ENCODE measurements at places on chromosomes 7 and 10.

DNA sequence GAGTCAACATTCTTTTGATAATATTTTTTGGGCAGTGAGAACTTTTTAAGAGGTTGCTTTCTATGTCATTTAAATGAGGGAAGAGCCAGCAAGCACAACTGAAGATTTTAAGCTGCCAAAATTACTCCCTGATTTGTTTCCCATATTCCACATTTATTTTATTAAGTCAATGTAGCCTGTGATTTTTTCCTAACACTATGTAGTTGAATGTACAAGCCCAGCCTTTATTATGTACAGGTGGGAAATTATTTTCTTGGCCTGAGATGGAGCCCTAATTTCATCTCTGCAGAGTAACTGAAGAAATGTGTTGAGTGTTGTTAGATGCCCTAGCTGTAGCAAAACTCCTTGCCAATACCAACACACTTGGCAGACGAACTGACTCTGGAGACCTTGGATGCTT is 83.1 kb upstream of the MINDY3 start:
- no peak for DNase-seq

GRCh38 chr10:22564060-22564459 is 150.3 kb downstream of the PIP4K2A start:
- no peak for DNase-seq

DNA sequence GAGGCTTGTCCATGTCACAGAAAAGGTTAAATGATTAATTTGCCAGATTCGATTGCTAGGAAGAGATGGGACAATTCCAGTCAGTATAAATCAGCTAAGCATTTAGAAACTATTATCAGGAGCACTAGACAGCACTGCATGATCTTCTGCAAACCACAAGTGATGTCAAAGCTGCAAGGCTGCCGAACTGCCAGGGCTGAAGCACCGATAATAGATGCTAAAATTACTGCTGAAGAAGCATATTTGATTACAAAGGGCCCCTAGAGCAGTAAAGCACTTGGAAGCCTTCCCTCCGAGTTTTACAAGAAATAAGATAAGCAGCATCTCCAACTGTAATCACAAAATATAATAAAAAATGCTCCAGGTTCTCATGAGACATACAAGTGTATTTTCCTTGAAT is 40.6 kb downstream of the RNLS start:
- DNase-seq, result no peak

GRCh38 chr10:97718178-97718577 is 4.6 kb downstream of the MARVELD1 start:
- DNase-seq, result no peak

DNA sequence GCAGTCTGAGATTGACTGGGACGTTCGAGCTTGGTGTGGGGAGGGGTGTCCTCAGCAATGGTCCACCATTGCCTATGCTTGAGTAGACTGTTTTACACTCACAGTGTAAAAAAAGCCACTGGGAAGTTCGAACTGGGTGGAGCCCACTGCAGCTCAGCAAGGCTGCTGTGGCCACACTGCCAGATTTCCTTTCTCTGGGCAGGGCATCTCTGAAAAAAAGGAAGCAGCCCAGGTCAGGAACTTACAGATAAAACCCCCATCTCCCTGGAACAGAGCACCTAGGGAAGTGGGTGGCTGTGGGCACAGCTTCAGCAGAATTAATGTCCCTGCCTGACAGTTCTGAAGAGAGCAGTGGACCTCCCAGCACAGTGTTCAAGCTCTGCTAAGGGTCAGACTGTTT is 80.3 kb downstream of the BICC1 start:
- DNase-seq, result no peak

GRCh38 chr7:75969182-75969581 is 25.2 kb downstream of the TMEM120A start:
- no peak for DNase-seq

- DNase-seq, result no peak
Observed at GRCh38 chr10:127003032-127003685, 97.9 kb downstream of the DOCK1 start.

DNA sequence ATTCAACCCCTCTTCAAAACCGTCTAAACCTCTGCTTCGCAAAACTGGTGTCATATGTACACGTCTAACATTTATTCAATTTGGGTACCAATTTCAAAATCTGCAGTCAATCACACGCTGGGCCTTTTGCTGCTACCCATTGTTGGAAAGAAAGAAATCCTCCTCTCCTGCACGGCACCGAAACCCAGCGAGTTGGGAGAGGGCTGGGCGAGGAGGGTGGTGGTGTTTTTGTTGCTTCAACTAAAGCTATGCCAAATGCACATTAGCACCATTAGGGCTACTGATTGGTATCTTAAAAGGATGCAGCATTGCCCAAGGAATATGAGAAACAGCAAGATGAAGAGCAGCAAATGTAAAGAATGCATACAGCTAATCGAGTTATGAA is 7.8 kb downstream of the EBF3 start:
- no peak for DNase-seq

- no peak for DNase-seq
Observed at GRCh38 chr7:16484453-16485158, 19.1 kb upstream of the SOSTDC1 start.

DNA sequence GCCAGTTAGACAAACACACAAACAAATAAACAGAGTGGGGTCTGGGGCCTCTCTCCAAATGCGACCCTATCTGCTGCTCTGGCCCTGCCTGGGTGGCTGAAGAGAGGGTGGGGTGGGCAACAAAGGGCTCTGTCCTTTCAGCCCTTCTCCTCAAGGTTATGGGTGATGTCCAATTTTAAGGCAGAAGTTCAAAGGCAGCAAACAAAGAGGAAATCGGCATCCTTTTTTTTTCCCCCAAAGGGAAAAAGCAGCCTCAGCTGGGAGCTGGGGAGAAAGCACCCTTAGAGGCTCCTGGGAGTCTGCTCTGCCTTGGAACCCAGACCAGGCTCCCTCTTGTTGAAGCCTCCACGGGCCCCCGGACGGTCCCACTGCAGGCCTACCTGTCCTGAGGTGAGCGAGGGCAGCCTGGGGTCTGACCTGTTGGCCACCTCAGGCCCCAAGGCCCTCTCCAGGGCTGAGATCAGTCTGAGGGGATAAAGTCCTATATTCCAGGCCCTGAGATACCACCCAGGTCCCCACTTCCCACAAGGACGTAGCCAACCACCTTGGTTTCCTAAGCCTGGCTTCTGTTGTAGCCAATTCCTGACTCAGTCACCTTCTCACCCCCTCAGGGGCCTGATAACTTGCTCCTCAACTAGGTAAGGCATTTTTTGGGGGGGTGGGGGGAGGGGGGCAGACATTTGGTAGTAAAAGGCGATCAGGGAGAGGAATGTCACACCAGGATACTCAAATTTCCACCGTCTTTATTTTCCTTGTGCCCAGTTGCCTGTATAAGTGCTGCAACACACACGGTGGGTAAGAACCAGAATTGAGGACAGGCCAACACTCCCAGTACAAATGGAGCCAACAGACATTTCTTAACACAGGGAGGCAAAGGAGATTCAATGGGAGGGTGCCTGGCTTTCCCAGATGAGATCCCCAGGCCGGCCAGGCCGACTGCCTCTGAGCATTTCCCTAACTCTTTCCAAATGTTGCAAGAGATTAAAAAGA is 4.3 kb downstream of the HOXA11 start:
- peak; percentile 0 for DNase-seq

DNA sequence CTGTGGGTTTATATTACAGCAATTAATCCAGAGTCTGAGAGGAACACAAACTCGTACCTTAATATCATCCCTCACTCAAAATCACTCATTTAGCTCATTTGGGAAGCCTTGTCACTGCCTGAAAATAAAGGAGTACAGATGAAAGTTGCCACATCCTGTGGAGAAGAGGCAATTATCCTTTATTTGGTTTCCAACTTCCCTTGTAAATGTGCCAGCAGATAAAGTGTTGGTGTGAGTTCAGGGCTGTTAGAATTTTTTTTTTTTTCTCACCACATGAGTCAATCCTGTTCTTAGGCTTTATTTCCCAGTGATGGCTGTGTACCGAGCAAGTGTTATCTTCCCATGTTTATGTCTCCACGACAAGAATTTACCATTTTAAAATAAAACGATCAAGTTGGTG is 99.0 kb upstream of the SMIM30 start:
- no peak for DNase-seq

- no peak for DNase-seq
Observed at GRCh38 chr10:121405953-121406352, 192.3 kb downstream of the FGFR2 start.

DNA sequence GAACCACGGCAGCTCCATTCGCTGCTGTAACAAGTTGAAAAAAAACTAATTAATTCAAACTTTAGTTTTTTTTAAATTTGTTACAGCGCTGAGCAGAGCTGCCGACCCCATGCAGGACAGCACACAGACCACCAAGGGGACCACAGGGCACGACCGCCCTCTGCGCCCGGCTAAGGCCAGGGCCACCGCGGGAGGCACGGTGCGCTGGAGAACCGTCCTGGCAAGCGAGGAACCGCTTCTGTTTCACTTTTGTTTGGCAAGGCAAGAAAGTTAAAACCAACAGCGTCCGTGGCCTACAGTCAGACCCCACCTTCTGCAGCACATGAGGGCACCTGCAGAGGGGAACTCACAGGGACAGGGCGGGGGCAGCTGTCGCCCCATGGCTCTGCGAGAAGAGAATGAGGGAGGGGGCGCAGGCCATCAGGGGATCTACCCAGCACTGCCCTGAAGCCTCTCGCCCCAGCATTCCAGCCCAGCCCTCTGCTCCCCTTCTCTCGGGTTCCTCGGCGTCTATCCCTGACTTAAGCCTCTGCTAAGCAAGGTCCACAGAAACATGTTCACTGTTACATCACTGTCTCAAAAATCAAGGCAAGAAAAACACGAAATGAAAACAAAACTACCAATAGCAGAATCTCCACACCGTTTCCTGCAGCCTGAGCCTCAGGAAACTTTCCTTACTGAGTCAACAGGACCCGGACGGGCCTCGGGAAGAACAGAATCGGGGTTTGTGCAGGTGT is 204.4 kb downstream of the DIP2C start:
- no peak for DNase-seq

DNA sequence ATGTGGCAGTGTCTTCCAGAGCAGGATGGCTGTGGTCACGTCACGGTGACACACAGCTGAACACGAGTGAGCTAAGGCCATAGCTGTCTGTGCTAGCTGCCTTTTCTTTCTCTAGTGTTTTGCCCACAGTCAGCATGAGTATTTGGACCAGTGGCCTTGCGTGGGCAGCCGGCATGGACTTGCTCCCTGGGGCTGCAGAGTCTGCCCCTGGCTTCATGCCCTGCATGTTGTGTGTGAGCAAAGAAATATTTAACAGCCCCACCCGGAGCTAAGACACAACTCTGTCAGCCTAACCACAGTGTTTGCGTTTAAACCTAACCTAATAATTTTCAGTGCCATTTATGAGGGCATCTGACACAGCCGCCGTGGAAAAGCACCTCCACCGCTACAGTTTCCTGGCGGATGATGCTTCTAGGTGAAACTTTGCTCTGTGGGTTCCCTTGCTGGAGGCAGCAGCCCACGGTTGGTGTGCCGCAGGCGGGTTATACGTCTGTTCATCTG is 14.6 kb downstream of the CHST12 start:
- DNase-seq, result no peak

DNA sequence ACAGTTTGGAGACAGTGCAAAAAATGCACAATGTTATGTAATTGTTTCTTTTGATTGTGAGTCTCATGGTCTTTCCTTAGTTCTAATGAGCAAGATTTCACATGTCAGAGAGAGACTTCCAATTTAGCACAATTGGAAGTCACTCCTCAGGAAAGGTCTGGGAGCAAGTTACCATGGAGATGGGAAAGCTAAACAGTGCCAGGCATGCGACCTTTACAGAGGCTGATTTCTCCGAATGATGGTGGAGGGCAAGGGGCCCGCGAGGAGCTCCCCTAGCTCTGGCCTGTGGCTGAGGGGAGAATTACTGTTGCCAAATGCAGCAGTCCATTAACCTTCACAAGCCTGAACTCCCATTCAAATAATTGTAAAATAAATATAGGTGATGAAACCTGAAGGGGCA is 59.3 kb downstream of the CDCA7L start:
- DNase-seq, result no peak

DNA sequence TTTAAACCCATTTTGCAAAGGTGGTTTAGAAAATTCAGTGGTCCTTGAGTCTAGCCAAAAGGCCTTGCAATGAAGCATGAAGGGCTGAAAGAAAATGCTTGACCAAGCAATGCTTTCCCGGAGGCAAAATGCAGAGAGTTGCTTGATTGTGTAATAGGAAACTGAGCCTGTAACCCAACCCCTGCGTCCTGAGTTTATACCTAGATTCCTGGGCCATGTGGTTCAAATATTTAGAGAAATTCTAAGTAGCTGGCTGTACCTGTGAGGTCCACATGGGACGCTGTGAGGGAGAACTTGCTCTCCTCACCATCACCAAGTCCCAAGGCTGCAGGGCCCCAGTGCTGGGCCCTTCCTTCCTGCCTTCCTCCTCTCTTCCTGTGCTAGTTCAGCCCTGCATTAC is 45.7 kb downstream of the CXCL12 start:
- DNase-seq, result no peak

GRCh38 chr10:122143238-122143841 is 127.8 kb upstream of the BTBD16 start:
- DNase-seq, result no peak

GRCh38 chr7:55178863-55179773 is 160.3 kb downstream of the EGFR start:
- DNase-seq, result no peak

GRCh38 chr7:30411897-30412296 is 66.7 kb downstream of the NOD1 start:
- DNase-seq, result no peak

GRCh38 chr7:170551-171363 is 21.6 kb upstream of the FAM20C start:
- DNase-seq, result no peak

DNA sequence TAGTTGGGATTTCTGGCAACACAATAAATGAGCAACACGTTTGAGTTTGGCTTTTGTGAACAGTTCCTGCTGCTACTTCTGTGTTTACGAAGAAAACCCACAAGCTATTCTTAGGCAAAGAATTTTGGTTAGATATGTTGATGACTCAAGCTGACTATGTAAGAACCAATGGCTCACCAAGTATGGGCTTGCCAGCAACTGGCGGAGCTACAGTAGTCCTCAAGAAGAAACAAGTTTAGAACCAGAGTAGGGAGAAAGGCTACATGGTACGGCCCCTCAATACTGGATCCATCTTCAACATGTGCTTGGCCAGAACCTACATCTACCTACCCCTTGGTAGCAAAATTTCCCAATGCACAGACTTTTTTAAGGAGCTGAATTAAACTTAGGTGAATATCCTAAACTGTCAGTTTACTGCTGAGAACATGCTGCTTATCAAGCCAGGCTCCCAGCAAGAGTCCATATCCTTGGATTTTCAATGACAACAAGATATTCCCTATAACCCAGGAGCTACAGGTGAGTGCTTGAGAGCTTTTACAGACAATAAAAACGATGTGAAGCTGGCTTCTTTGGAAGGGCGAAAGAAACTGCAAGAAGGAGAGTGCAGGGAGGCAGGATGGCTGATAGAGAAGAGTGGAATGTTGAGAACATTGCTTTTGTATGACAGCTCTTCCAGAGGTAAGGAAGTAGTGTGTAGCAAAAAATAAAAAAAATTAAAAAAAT is 74.3 kb upstream of the ASAH2 start:
- DNase-seq, result no peak

GRCh38 chr10:120614680-120615079 is 157.7 kb downstream of the PLPP4 start:
- DNase-seq, result no peak

Measured in activated T-helper 1 cell treated with anti-CD3 and anti-CD28 coated beads, Interleukin-2, amount 50 U/mL, for 16 hours (primary cell).